Naive B cell (primary cell): ENCODE measurements at places on chromosomes 6 and 20.
A peak's percentile ranks its signal among the peaks of the same experiment; 100 is the strongest.

GRCh38 chr20:49896204-49896603 is 19.1 kb downstream of the SPATA2 start:
- no peak for DNase-seq

DNA sequence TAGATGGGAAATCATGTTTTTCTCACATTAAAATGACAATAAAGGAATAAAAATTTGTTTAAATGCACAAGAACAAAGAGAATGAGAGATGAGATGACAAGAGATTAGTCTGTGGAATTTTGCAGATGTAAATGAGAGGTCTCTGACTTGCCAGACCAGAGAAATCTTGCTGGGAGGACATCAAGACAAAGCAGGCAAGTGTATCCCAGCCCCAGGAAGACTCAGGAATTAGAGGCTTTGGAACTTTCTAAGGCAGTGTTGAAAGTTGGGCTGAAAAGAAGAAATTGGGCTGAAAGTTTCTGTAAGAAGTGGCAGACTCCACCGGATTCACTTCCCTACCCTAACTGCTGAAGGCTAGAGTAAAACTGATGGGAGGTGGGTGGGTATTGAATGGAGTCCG is 54.6 kb downstream of the AFDN start:
- no peak for DNase-seq

- DNase-seq, result no peak
Measured at GRCh38 chr6:2739335-2739734, 11.4 kb downstream of the MYLK4 start.

DNA sequence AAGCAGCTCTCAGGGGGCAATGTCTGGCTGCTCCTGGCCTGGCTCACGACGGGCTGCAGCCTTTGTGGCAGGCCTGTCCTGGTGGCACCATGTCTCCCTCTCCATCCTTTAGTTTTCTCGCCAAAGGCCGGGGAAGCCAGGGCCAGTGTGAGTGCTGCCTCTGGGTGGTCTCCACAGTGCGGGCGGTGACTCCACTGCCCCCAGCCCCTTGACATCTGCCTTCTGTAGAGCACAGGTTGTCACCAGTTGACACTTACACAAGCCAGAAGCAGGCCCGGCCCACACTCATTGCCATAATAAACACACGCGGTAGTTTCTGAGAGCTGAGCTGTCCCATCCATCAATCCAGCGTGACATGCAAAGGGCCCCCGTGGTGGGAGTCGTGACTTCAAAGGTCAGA is 219.5 kb downstream of the TFAP2C start:
- no peak for DNase-seq

GRCh38 chr20:17226410-17227218 is at the start of gene PCSK2:
Gene PCSK2, plus strand, starts transcription at chr20:17227040. Its CDS starts 266 bp downstream, at chr20:17227306.
- DNase-seq, result no peak

DNA sequence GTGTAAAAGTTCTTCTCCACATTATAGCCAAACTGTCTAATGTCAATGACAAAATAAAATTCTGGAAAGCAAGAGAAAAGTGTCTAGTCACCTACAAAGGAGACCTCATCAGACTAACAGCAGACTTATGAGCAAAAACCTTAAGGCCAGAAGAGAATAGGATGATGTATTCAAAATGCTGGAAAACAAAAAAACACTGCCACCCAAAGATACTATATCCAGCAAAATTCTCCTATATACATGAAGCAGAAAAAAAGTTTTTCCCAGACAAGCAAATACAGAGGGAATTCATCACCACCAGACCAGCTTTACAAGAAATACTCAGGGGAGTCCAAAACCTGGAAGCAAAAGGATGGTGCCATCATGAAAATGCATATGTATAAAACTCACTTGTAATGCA is 755.6 kb upstream of the CITED2 start:
- no peak for DNase-seq

DNA sequence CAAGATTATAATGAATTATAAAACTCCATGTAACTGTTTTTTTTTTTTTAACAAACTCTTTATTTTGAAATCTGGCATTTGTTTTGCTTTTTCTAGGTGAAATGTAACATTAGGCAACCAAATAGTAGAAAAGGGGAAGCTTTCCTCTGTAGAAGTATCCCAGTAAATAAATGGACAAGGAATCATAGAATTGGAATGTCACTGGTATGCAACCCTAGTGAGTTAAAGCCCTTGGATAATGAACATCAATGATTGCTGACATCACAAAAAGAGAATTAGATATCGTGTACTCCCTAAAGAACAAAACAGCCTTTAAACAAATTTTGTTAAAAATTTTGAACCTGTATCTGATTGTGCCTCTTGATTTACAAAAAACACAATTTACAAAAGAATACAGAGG is 93.9 kb upstream of the OGFRL1 start:
- no peak for DNase-seq

- no peak for DNase-seq
Measured at GRCh38 chr6:20204512-20204894, 7.8 kb downstream of the MBOAT1 start.

- no peak for DNase-seq
Measured at GRCh38 chr6:108546079-108547049, 14.4 kb upstream of the FOXO3 start.

GRCh38 chr6:6654599-6655575 is 66.4 kb downstream of the LY86 start:
- no peak for DNase-seq

DNA sequence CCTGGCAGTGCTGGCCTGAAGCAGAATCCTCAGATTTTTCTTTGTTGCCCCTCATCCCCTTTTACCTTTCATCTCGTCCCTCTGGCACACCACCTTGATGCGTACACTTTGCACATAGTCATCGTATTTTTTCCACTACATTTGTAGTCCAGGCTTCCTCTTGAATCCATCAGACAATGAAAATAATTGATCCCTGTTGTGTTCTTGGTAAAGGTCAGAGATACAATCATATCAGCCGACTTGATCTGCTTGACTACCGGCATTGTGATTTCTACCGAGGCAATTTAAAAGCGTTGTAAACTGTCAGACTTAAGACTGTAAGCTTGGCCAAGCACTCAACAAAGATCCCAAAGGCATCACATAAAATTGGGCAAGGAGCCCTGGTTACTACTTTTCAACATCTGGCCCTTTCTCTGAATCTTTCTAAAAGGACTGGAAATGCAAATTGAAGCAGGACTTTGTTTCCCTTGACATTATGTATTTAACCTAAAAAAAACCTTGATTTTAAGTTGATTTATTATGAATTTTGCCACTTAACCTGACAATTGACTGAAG is 512.6 kb downstream of the LMBRD1 start:
- DNase-seq, result no peak

DNA sequence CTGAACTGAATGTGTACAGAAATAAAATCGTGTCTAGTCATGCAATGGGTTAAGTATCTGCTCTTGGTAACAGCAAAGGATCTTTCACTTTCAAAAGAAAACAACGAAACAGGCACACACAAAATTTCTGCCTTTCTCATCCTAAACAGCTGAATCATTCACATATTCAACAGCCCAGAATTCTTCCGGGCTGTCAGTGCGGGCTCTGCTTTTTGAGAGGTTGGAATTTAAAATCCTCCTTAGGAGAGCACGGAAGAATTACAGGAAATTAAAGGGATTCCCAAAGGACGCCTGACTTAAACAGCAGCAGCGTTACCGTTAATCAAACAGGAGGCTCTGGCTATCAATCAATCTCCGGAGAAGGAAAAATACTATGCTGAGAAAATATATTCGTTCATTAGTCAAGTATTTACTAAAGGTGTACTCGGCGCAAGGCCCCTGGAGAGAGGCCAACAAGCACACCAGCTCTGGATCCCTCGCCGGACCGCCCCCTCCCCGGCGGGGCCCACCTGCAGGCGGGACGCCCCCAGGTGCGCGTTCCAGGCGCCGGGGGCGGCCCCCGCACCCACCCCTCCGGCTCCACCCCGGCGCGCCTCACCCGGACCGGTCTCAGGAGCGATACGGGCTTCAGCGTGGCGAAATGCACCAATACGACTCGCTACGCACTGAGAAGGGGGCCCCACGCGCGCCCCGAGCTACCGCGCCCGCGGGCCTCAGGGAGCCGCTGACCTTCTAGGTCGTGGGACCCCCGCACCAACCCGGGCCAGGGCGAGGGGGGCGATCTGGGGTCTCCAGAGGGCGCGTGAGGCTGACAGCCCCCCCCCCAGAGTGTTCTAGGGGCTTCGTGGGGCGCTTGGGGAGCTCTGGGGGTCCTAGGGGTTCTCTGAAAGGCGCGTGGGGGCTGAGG is 1.0 kb downstream of the NAPB start:
- DNase-seq, result peak; percentile 51

GRCh38 chr6:109783250-109783986 is 92.3 kb downstream of the FIG4 start:
- DNase-seq, result no peak

GRCh38 chr6:135722190-135722589 is 129.3 kb upstream of the PDE7B start:
- DNase-seq, result no peak

GRCh38 chr6:167934426-167934864 is 63.0 kb upstream of the KIF25 start:
- DNase-seq, result no peak

DNA sequence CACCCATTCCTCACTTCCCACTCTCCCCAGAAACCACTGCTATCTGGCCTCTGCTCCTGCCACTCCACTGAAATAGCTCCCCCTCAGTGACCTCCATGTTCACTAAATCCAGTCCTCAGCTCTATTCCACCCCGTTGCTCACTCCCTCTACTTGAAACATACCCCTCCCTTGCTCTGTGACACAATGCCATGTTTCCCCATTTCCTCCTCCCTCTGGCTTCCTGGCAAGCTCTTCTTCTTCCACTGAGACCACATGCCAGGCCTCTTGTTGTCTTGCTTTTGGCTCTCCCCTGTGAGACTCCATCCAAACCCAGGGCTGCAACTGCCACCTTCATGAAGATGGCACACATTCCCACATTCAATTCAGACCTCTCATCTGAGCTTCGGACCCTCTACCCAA is 13.9 kb downstream of the TMEM151B start:
- no peak for DNase-seq

- no peak for DNase-seq
Measured at GRCh38 chr6:97215157-97215769, 67.8 kb downstream of the MMS22L start.

DNA sequence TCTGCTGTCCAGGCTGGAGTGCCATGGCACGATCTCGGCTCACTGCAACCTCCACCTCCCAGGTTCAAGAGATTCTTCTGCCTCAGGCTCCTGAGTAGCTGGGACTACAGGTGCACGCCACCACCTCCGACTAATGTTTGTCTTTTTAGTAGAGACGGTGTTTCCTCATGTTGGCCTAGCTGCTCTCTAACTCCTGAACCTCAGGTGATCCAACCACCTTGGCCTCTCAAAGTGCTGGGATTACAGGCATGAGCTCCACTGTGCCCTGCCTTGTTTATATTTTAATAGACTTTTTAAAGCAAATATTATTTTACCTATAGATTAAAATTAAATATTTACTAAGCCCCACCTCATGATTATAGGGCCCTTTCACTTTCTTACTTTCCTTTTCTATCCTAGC is 483.2 kb upstream of the EPHA7 start:
- DNase-seq, result no peak

GRCh38 chr6:156776470-156776839 is 723 bp upstream of the ARID1B start:
- no peak for DNase-seq

GRCh38 chr20:32672394-32672981 is 1.3 kb downstream of the C20orf203 start:
- DNase-seq, result no peak

DNA sequence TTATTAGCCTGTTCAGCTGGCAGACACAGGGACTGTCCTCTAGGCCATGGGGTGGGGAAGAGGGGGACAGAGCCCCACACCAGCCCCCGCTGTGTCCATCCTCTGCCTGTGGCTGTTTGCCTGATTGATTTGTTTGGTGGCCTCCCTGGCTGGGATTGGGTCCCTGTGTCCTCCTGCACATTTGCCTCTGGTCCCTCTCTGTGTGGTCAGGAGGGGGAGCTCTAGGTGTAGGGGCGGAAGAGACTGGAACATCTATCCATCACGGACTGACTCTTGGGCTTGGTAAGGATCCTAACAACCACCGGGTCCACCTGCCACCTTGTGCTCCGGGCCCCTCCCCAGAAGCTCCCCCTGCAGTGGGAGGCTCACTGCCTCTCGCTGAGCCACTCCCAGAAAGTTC is 38.4 kb upstream of the CCDC167 start:
- no peak for DNase-seq

GRCh38 chr6:31058128-31058894 is 48.0 kb downstream of the MUC22 start:
- no peak for DNase-seq

DNA sequence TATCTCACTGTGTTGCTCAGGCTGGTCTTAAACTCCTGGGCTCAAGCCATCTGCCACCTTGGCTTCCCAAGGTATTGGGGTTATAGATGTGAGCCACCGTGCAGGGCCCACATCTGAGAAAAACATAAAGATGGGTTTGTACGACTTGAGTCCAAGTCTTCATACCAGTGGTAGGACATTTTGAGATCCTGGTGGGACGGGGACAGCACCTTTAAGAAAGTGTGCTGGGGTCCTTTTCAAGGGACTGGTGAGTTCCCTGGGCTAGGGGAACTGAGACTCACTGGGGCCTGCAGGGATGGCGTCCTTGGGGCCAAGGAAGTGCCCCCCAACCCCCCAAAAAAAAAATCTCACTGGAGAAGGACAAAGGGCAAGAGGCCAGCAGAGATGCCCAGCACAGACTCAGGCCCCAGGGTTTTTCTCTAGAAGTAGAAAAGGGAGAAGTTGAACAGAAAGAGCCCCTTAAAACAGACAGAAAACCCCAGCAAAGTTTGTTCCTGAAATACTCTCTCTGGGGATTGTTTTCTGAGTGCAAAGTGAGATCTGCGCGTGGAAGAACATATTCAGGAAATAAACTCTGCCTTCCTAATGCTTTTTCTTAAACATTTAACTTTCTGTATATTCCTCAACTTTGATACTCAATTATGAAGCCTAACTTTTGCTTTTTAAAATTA is 10.7 kb downstream of the OSBPL2 start:
- DNase-seq, result no peak

- DNase-seq, result no peak
Measured at GRCh38 chr6:13402711-13403110, 74.4 kb upstream of the TBC1D7 start.

DNA sequence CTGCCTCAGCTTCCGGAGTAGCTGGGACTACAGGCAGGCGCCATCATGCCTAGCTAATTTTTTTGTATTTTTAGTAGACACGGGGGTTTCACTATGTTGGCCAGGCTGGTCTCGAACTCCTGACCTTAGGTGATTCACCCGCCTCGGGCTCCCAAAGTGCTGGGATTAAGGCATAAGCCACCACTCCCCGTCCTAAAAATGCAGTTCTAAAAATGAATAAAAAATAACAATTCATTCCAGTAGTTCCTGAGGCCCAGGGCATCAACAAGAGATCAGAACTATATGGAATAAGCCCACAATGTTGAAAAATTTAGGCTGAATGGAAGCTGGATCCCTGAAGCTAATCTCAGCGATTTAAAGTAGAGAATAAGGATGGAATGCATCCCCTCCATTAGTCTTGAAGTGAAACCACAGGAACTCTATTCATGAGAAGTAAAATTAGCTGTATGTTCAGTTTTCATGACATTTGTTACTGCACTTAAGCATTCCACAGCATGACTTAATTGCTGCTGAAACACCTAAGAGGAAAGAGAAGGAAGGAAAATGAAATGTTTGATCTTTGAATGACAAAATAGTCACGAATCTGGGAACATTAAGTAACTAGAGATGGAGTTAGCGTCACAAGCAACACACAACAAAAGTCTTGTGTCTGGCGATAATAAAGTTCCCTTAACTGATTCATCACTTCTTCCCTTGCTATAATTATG is 80.4 kb upstream of the RIPOR2 start:
- DNase-seq, result no peak

- DNase-seq, result no peak
Measured at GRCh38 chr6:85396159-85396808, 53.6 kb upstream of the NT5E start.
